ENCODE measurements at places on chromosomes 7 and 10.

DNA sequence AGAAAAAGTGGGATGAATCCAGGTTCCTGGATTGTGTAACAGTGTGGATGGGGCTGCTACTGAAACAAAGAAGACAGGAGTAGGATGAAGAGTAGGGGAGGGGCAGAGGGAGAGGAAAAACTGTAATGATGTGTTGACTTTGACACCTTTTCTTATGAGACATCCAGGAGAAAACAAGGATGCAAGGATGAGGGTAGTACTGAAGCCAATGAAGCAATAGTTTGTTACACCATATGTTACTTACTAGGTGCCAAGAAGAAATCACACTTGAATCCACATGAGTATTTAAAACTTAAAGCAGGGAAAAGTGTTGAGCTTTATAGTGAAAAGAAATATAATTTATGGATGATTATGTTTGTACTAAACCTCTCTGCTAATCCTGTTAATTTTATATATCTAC, 420.6 kb downstream of the ARL4A start:
- DNase-seq: no peak

GRCh38 chr10:8453587-8453986, 399.1 kb downstream of the GATA3 start:
- no peak for DNase-seq

DNA sequence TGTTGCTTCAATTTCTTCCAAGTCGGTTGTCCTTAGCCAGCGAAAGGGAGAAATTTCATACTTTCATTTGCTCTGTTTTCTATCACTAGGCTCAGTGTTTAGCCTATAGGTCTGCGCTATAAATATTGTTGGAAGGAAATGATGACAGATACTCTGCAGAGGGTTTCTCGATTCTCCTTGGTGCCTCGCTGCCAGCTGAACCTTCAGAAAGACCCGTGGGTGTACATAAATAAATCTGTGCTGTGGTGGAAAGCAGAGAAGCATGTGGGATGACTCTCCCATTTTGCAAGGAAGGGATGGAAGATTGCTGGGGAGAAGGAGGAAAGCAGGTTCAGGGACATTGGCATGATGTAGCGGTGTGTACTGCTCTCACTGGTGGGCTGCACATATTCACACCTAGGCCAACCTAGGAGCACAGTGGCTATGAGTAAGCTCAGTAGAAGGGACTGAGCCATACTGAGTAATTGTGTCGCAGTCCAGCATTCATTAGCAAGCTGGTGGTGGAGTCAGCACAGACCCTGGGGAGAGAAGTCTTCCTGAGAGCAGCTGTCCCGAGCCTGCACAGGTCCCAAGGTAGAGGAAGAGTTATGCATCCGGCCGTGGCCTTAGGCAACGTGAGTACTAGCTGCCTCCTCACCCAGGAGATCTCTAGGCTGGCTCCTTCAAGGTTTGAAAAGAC, 50.5 kb downstream of the PNLIPRP3 start:
- DNase-seq: no peak

GRCh38 chr7:152097330-152097729, 71.9 kb downstream of the GALNT11 start:
- no peak for DNase-seq

DNA sequence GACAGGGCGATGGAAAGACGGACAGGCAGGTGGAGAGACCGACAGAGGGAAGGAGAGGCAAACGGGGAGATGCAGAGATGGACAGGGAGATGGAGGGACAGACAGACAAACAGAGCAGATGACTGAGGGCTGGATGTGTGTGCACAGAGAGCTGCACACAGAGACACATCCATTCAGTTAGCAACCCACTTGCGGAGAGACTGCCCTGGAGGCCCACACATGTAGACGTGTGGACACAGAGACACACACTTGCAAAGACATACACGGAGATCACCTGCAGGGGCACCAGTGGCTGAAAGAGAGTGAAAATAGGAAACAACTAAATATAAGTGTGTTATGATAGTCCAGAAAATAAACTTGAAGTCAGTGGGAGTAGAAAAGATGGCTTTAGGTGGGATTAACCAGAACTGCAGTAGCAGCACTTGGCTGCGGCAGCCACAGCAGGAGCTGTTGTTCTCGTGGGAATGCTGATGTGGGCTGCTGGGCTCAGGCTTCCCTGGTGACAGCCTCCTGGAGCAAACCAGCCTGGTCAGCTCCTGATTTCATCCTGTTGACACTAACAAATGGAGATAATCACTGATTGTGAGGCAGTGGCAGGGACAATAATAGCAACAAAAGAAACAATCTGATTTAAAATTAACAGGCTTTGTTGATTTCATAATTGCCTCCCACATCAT, 134.1 kb downstream of the CCNY start:
- no peak for DNase-seq

GRCh38 chr7:50454968-50455367, 4.8 kb upstream of the FIGNL1 start:
- no peak for DNase-seq

DNA sequence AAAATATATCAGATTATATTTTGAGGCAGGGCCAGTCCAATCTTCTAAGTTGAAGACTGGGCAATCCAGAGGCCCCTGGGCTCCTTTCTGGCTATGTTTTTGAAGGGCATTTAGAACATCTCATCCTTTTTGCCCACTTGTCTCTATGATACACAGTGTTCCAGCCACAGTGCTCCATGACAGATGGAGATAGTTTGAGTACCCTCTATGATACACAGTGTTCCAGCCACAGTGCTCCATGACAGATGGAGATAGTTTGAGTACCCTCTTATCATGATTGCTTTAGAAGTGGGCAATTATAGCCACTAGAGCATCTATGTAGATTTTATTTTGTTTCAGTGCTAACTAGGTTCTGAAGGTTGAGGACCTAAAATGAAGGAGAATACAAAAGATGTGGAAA, 33.1 kb upstream of the A1CF start:
- no peak for DNase-seq

GRCh38 chr7:2862831-2863361, 18.8 kb upstream of the GNA12 start:
- no peak for DNase-seq

DNA sequence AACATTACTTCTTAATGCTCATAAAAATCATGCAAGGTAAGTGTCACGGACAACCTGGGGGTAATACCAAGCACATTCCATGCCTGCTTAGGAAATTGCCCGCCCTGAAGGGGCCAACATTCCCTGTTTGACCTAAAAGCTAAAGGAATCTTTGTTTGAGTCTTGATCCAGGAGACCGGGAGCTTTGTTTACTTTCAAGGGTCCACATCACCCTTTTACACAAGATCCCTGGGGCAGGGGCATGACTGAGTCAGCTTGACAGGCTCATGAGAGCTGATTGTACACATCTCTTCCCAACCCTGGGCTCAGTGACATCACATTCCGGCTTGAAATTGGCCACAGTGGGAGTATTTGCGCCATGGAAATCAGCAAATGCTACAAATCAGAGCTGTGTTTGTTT, 248.1 kb upstream of the HABP2 start:
- no peak for DNase-seq

DNA sequence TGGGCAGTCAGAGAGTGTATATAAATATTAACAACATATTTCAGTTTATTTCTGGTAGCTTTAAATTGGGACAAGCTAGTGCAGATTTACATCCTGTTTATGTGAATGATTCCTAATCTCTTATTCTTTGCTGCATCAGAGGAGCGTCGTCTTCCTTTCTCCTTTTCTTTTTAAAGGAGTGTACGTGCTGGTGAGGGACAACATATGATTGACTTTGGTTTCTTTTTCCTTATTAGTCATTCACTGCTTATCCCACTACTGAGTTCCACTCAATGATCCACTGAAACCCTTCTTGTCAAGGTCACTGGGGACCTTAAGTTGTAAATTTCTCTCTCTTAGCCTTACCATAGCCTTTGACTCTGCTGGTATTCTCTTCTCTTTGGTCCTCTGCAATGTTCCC, 116.3 kb downstream of the EXOC4 start:
- DNase-seq: no peak

DNA sequence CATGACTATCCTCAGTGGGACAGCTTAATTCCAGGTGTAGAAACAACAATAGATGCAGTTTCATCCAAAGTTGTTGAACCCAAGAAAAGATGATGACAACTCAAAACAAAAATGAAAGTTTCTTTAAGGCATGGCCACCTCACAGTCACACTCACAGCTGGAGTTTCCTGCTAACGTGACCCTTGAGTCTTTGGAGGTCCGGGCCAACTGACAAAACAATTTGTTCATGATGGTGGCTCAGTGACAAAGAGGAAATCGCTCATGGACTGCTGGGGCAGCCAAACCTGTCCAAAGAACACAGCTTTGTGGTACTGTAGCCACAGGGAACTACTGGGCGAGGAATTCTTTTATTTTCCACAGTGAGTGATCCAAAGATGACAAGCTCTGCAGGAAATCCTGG, 96.0 kb upstream of the JCAD start:
- no peak for DNase-seq

- no peak for DNase-seq
Observed at GRCh38 chr7:153385502-153385901, 626.0 kb downstream of the ACTR3B start.

DNA sequence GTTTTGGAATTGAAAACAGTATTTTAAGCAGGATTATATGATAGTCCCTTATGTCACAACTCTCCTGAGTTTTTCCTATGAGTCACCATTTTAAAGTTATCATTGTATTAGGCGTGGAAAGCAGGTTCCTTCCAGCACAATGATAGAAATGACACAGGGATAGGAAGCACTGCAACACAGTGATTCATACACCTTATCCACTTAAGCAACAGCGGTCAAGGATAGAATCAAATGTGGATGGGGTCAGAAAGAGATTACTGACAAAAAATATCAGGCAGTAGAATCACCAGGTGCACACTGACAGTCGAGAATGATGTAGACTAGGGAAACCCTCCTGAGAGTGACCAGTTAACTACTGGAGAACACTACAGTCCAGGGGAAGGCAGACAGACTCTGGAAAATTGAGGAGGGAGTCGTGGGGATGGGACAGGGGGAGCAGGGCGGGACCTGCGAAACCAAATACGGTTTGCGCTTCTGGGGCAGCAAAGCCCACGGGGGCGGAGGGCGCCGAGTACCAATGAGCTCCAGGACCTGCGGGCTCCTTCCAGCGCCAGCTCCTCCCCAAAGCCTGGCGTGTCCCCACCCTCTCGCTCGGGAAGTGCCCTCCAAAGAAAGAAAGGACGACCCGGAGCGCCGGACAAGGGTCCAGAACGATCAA, 479 bp downstream of the PNPLA8 start:
- no peak for DNase-seq

GRCh38 chr10:6669269-6669859, 89.3 kb upstream of the PRKCQ start:
- DNase-seq: no peak

- no peak for DNase-seq
Observed at GRCh38 chr7:92043637-92044036, 90.6 kb downstream of the CYP51A1 start.

- DNase-seq: no peak
Observed at GRCh38 chr7:7798510-7798909, 80.1 kb upstream of the RPA3 start.

GRCh38 chr10:31752170-31752569, 176.5 kb downstream of the ARHGAP12 start:
- DNase-seq: no peak

- DNase-seq: no peak
Observed at GRCh38 chr7:87310790-87311419, 34.6 kb upstream of the CROT start.

DNA sequence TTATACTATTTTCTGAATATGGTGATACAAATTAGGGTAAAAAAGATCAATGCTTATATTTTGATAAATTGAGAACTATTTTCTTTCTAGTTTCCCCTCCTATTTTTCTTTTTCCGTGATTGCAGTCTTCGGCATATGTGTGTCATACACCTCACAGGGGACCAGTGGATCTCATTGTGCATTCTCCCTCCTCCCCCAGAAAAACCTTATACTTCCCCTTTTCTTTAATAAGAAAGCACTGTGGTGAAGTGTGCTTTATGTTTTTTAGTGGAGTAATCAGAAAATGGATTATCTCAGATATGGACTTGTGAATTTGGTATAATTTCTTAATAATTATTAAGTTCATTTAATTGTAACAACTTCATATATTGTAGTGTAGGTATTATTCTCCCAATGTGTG, 72.8 kb downstream of the BICC1 start:
- no peak for DNase-seq

GRCh38 chr10:26516540-26517101, 78.5 kb downstream of the APBB1IP start:
- DNase-seq: no peak

DNA sequence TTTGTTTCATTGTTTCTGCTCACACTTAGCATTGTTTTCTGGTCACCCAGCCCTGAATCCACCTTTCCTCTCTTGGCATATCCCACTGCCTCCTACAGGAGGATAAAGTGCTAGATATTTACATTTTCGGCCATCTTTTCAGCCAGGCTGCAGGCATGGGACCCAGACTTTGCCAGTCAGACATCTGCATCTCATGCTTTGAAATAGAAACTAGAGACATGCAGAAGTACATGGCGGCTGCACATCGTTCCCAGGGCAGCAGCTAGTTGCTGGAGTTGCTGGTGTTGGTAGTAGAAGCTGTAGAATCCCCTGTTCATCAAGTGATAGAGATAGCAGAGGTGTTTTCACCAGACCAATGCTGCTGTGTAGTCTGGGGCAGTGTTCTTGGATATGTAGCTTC, 18.7 kb downstream of the STAMBPL1 start:
- no peak for DNase-seq

- DNase-seq: no peak
Observed at GRCh38 chr10:54530299-54530698, 270.7 kb downstream of the PCDH15 start.

GRCh38 chr7:127250312-127251035, 2.3 kb downstream of the GRM8 start:
- no peak for DNase-seq

GRCh38 chr7:122383934-122384333, 79.4 kb upstream of the FEZF1 start:
- DNase-seq: no peak

DNA sequence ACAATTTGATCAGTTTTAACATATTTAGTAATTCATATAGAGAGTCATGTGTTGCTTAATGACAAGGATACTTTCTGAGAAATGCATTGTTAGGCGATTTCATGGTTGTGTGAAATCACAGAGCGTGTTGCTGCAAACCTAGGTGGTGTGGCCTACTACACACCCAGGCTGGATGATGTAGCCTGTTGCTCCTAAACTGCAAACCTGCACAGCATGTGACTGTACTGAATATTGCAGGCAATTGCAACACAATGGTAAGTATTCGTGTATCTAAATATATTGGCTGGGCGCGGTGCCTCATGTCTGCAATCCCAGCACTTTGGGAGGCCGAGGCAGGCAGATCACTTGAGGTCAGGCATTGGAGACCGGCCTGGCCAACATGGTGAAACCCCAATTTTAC, 73.7 kb upstream of the BAIAP2L1 start:
- no peak for DNase-seq
